ENCODE measurements at places on chromosomes 5 and 9. TPM values are rescaled to one million over a fixed set of nuclear protein-coding genes. Genes with fewer than 3 reads are reported as not detected.

PTGDS gene
- not detected for total RNA-seq

PCDHGA8 gene
- total RNA-seq: 0.23 TPM

IFNK gene
- total RNA-seq: not detected

OR2Y1 gene
- total RNA-seq: not detected

ELL2 gene
- 72.2 TPM for total RNA-seq

OR1N2 gene
- not detected for total RNA-seq

TARS1 gene
- total RNA-seq: 184 TPM

DIPK1B gene
- 26.3 TPM for total RNA-seq

PCDHGB7 gene
- total RNA-seq: 0.44 TPM

GRXCR2 gene
- total RNA-seq: not detected

PTGES gene
- 21.0 TPM for total RNA-seq
